MG63 (cell line): ENCODE measurements at places on chromosomes 5 and 9.

GRCh38 chr5:173953528-173954090, 35.4 kb upstream of the C5orf47 start:
- DNase-seq: peak; percentile 29

DNA sequence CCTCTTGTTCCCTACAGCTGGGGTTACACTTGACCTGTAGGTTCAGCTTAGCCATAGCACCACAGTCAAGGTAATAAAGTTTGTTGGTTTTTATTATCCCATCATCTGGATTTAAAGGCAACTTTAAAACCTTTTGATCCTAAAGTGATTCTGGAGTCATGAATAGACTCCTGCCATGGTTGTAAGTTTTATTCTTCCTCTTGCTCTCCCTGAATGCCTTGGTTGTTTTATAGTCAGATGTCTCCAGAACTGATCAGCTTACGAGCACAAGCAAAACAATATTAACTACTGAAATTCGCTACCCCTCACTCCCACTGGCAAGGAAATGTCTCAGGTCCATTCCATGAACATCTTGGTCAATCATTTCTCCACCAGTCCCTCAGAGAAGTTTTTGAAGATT, 1328.6 kb downstream of the PTPRD start:
- DNase-seq: no peak

DNA sequence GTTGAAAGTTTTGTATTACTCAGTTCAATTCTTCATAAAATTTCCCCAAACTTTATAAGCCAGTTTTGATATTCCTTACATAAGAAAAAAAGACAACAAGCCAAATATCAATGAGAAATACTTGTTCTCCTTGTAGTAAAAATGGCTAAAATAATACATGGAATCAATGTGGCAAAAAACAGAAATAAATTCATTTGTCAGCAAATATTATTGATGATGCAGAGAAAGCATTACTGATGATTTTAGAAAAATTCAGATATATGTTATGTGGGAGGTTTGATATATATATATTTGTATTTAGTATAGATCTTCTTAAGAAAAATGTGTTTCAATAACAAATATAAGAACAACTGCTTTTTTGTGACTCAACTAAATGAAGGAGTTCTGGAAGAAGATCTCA, 127.0 kb upstream of the PUM3 start:
- no peak for DNase-seq

GRCh38 chr5:2241842-2242241, 359.1 kb upstream of the IRX4 start:
- DNase-seq: no peak

- peak; percentile 77 for DNase-seq
Observed at GRCh38 chr5:1763548-1763911, 36.1 kb downstream of the MRPL36 start.

DNA sequence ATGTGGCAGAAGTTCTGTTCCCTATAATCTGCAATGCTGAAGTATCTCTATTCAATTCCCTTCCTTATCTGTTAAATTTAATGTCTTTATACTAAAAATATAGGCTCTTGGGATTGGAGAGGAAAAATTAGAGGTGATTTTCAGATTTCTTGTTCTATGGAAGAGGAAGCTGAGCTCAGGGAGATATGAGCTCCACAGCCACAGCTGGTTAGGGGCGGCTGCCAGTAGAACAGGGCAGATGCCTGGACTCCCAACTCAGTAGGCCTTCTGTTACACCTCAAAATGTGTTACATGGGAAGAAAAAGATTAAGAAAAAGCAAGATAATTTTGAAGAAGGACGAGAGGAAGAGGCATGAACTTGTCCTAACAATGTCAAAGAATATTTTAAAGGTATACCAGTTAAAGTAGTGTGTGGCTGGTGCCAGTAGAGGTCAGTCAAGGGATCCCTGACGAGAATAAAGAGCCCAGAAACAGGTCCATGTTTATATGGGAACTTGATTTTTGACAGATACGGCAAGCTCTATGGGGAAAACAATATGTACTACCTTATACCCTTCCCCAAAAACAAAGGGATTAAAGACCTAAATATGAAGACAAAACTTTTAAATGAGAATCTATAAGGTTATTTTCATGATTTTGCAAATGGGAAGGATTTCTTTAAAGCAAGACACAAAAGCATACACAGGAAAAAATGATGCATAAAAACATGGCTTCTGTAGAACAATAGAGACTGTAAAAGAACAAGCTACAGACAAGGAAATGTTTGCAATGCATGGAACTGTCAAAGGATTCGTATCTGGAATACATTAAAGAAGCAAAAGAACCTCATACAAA, 28.7 kb downstream of the DNAJC21 start:
- no peak for DNase-seq

DNA sequence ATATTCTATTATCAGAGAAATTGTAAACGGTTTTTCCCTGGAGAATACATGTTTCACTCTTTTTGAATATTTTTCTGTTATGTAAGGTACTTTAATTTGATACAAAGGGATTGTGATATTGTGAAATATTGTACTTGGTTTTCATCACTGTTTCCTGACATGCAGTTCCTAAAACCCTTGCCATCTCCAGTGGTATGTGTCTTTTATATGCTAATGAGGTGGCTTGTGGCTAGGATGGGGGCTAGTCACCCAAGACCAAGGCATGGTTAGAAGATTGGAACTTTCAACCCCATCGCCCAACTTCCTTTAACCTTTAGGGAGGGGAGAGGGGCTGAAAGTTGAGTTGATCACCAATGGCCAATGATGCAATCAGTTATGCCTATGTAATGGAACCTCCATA, 160.6 kb downstream of the TAF11L14 start:
- no peak for DNase-seq

DNA sequence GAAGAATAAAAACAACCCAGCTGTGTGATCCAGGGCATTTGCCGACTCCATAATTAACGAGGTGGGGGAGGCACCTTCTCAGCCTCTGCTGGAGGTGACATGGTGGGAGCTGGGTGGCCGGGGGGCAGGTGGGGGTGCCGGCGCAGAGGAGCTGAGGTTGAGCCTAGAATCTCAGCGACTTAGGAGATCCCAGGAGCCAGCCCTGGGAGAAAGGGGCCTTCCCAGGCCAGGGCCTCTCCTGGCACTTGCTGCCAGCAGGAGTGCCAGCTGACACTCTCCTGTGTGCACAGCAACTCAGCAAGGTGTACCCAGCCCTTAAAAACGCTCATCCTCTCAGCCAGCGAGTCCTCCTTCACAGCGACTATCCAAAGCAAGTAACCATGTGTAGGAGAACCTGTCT, 62.8 kb upstream of the FCN1 start:
- no peak for DNase-seq

GRCh38 chr5:181184845-181185216, 20.2 kb downstream of the TRIM7 start:
- DNase-seq: no peak

- no peak for DNase-seq
Observed at GRCh38 chr9:5767968-5768932, 64.7 kb downstream of the ERMP1 start.

DNA sequence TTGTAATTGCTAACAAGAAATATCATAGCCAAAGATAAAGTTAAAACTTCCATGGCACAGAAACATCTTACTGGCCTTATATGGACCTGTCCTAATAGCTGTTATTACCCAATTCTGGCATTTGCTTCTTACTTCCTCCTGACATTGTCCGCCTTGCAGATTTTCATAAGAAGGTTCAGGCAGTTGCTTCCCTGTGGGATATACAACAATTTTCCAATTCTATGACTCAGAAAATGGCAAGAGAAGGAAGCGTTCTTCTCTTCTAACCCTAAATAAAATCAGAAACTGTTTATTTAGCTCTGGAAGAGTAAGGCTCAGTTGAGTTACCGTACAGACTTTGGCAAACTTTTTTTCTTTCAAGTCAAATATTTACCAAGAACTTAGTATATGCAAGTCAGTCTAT, 1.7 kb downstream of the PRKAA1 start:
- DNase-seq: peak; percentile 10

DNA sequence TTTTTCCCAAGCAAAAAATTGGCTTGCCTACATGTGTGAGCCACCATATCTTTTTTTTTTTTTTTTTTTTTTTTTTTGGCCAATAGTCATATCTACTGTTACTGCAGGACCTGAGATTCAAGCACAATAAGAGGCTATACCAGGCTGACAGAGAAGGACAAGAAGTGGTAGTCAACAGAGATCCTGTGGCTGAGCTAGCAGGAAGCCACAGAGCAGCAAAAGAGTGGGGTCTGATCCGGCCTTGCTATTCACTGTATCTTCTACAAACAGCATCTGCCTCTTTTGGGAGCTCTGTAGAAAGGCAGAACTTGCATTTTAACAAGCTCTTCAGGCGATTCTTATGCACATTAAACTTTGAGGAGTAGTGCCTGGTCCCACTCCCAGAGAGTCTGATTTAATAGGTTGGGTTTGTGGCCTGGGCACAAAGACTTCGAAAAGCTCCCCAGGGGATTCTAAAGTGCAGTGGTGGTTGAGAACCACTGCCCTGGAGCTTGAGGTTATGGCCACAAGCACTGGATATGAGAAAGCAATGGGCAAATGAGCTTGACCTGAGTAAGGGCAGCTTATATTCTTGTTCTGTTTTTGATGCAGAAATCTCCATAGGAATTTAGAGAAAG, 162.8 kb downstream of the PIK3R1 start:
- no peak for DNase-seq

- peak; percentile 79 for DNase-seq
Observed at GRCh38 chr5:76701298-76701697, 14.6 kb upstream of the F2R start.

DNA sequence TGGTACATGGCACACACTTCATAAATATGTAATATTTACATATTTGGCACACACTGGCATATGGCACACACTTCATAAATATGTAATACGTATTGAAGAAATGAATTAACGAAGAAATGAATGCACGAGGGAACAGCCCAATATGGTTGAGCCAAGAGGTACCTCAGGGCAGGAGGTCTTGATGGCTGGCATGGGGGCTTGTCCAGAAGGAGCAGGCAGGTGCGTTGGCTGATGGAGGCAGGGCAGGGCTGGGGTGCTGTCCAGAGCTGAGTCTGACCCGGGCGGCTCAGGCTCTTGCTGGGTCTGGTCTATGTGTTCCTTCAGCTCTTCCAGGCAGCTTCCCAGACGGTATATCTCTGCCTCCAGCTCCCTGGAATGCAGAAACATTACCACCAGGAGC, 26.2 kb downstream of the AKNA start:
- DNase-seq: no peak

GRCh38 chr5:148002451-148002850, 61.3 kb upstream of the SPINK5 start:
- DNase-seq: no peak

GRCh38 chr9:12838546-12838945, 63.7 kb downstream of the LURAP1L start:
- DNase-seq: no peak

DNA sequence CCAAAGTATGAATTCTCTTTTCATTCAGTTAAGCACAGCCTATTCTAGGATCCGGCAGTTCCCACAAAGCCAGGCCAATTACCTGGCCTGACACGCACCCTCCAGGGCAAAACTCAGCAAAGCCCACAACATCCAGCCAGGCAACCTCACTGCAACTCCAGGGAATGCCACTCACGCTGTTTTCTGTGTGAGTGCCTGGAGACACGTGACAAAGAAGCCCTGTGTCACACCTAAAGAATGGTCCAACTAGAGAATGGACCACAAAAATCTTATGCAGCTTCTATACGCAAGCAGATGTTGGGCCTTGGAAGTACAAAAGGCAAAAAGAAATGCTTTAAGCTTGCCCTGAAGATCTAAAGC, 20.2 kb downstream of the RETREG1 start:
- peak; percentile 13 for DNase-seq

DNA sequence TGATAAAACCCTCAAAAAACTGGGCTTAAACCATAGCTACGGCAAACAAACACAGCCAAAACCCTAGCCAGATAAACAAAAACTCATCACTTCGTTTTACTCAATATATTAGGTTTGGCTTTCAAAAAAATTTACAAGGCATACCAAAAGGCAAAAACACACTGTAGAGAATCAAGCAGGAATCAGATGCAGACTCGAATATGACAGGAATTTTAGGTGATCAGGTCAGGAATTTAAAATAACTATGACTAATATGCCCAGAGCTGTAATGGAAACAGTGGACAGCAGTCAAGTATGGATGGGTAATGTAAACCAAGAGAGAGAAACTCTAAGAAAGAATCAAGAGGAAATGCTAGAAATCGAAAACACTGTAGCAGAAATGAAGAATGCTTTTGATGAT, 26.5 kb upstream of the DOCK2 start:
- DNase-seq: no peak

GRCh38 chr5:160092960-160093707, 26.1 kb downstream of the PWWP2A start:
- DNase-seq: no peak

GRCh38 chr5:179374506-179375235, 29.4 kb upstream of the ADAMTS2 start:
- DNase-seq: no peak

DNA sequence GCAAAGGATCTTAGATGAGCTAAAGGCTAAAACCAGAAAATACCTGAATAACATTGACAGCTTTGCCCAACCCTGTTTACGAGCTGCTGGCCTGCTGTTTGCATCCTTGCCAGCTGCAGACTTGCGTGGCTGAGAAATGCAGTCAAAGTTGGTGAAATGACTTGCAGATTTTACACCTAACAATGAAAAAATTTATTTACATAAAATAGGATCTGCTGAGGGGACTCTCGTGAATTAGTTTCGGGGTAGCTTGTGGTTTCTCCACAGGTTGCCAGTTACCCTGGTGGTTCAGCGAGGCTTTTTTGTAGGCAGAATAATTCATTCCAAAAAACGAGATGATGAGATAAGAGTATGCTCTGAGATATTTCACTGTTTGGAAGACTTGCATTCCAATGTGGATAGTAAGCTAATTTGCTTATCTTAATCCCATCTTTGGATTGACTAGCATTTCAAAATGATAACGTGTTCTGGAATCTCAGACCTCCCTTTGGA, 65.7 kb upstream of the FANCC start:
- DNase-seq: peak; percentile 75

DNA sequence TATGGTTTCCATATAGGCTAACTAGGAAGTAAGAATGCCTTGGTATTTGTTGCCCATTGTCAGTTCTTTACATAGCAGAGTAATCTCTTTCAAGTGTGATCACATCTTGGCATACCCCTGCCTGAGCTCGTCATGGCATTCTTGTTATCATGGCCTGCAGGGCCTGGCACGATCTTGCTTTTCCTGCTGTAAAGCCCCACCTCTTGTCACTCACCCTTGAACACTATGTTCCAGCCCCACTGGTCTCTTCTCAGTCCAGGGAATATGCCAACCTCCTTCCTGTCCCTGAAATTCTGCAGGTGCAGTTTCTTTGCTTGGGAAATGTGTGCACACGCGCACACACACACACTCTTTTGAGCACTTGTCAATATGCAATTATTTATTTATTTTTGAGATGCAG, 250.2 kb upstream of the DMRT1 start:
- peak; percentile 92 for DNase-seq

GRCh38 chr5:112174959-112175594, 244.0 kb downstream of the EPB41L4A start:
- no peak for DNase-seq
